ENCODE measurements at places on chromosomes 4 and X.

GRCh38 chr4:120809518-120809917, 113.0 kb downstream of the PRDM5 start:
- no peak for DNase-seq

DNA sequence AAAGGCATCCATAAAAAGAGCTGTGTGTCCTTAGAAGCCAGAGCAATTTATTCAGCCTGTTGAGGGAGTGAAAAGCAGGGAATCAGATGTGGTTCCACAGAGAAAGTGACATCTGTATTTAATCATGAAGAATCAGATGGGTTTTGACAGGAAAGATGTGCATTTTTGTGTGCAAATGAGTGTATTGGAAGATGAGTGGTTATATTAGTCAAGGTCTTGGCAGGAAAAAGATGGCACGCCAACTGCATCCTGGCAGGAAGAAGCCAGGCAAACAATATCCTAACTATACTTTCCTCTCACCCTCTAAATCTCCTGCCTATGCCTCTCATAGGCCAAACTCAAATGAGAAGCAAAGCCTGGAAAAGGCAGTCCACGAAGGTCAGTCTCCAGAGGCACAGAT, 59.1 kb downstream of the SCFD2 start:
- DNase-seq = no peak

- no peak for DNase-seq
Measured at GRCh38 chrX:124393659-124394058, 47.3 kb downstream of the SH2D1A start.

DNA sequence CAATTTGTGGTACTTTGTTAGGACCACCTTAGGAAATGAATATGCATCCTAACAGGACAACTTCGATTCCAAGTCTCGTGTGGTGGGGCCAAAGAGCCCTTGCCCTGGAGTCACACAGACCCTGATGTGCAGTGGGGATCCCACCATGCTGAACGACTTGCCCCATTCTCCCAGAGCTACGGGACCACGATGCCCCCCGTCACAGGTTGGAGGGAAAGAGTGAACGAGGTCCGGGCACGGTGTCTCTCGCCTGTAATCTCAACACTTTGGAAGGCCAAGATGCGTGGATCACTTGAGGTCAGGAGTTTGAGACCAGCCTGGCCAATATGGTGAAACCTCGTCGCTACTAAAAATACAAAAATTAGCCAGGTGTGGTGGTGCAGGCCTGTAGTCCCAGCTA, 14.4 kb upstream of the MSX1 start:
- DNase-seq = no peak

DNA sequence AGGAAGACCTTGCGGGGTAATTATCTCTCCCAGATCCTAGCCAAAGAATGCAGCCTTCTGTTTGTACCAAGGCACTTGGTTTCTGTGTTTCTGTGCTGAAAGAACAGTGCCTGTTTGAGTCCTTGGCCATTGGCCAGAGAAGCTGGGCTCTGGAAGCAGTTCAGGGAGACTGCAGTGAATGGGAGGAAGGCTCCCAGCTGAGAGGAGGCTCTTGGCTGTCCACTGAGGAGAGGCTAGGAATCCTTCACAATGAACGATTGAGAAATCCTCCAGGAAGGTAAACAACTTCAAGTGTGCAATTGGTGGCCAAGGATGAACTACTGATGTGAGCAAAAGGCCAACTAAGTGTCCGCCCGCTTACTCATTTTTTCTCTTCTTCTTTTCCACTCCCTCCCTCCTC, 61.3 kb downstream of the HS3ST1 start:
- DNase-seq = no peak

GRCh38 chr4:37872310-37872988, 18.4 kb upstream of the TBC1D1 start:
- DNase-seq = no peak

GRCh38 chrX:140860718-140861117, 141.7 kb upstream of the SPANXB1 start:
- no peak for DNase-seq

DNA sequence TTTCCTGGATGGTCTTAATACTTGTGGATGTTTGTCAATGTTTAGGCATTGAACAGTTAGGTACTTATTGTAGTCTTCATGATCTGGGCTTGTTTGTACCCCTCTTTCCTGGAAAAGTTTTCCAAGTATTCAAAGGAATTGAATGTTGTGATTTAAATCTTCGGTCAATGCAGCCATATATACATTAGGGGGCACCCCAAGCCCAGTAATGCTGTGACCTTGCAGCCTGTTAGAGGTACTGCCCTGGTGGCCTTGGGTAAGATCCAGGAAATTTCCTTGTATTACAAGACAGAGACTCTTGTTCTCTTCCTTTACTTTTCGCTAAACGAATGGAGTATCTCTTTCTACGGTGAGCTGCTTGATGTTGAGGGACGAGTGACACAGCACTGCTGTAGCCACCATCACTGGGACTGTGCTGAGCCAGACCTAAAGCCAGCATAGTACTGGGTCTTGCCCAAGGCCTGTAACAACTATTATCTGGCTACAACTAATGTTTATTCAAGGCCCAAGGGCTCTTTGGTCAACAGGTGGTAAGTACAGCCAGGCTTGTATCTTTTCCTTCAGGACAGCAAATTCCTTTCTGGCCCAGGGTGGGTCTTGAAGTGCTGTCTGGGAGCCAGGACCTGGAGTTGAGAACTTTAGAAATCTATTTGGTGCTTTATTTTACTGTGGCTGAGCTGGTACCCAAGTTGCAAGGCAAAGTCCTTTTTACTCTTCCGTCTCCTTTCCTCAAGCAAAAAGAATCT, 118.3 kb upstream of the ATOH1 start:
- no peak for DNase-seq

DNA sequence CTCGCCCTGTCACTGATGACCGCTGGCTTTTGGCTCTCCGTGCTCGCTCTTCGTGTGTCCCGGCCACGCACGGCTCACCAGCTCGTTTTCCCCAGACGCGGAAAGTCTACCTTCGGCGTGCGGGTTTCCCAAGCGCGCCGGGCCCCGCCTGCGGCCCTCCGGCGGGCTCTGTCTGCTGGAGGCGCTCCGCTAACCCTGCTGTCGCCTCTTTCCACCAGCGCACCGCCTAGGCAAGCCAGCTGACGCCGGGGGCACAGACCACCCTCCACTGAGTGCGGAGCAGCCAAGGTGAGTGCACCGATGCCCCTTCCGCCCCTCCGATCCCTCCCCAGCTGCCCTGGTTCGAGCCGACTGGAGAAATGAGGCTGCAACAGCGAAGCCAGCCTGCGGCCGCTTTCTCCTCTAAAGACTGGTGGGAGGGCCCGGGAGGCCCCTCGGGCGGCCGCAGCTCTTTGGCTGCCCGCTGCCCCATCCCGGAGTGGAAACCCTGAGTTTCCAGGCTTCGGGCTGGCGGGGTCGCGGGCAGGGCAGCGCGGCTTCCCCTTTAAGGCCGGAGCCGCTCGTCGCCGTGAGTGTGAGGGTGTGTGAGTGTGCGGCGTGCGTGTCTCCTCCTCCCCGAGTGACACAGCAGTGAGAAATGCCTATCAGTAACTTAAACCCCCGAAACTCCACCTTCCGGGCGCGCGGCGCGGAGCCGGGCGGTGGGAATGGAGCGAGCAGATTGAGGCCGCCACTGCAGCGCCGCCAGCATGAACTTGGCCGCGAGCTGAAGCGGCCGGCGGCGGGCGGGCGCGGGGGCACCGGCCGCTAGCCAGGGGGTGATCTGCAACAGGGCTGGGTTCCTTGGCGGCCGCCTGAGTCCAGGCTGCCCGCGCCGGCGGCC, at the start of gene MAMLD1:
Gene MAMLD1 (plus strand): TSS at position 719 of the 883 bp plus-strand sequence. CDS start 82,200 bp downstream, outside the sequence.
- DNase-seq = peak; percentile 63

DNA sequence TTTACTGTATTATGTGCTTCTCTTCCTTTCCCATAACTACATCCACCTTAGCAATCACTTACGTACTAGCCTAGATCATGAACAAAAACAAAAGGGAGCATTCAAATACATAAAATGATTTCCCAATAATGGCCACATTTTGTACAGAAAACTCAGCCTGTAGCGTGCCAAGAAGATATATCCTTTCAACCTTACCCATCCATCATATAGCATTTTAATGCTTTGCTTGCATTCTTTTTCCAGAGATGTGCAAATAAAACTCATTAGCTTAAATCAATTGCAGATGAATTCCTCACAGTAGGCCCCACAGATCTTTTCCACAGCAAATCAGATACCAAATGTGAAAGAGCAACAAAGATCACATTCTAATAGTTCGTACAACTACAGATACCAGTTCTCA, 20.8 kb downstream of the GRSF1 start:
- DNase-seq = no peak

DNA sequence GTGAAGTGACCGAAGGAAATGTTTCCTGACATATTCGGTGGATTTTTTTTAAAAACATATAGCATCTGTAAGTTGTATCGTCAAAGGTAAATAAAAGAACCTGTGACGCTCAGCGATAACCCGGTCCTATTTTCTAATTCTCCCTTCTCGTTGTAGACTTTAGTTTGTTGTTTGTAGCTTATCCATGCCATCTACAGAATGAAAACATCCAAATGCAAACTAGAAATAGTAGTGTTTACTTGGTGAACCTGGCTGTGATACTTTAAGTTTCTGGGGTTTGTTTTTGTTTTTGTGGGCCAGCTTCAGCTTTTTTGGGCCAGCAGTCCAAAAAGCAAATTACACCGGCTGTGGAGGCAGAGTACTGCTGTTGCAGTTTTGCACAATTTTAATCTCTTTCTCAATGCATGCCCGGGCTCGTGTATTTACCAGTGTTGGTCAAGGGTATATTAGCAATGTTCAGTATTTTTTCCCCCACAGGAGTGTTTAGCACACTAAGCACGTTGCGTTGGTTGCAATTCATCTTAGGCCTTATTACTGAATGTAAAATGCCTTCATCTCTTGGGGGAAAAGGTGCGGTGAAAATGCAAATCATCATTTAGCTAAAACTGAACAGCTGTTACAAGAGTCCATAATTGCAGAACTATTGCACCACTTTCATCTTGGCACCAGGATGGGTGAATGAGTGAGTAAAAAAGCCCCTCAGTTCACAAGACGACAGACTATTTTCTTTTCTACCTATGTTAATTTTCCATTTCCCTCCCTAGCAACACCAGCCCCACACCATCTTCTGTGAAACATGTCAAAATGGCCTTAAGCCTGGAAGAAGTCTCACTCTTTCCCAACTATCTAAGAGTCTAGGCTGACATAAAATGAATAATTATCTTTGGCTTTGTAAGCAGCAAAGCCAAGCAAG, 1.7 kb upstream of the CNOT6L start:
- peak; percentile 9 for DNase-seq

- no peak for DNase-seq
Measured at GRCh38 chrX:39705290-39705689, 392.5 kb downstream of the BCOR start.

DNA sequence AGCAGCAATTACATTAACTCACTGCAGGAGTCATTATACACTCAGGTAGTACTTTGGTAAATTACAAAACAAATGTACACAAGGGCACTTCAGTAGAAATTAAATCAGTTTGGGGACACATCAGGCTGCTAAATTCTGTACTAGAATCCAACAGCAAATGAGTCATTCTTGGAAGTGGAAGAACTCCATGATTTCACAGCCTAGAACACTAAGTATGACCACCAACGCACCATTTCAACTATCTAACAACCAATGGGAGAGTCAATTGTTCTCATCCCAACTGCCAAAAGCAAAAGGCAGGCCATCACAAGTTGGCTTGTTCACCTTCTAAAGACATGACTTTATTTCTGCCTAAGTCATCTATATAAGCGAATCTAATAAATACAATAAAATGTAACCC, 26.6 kb downstream of the PPM1K start:
- no peak for DNase-seq

- no peak for DNase-seq
Measured at GRCh38 chrX:110384490-110384889, 25.8 kb downstream of the RTL9 start.

DNA sequence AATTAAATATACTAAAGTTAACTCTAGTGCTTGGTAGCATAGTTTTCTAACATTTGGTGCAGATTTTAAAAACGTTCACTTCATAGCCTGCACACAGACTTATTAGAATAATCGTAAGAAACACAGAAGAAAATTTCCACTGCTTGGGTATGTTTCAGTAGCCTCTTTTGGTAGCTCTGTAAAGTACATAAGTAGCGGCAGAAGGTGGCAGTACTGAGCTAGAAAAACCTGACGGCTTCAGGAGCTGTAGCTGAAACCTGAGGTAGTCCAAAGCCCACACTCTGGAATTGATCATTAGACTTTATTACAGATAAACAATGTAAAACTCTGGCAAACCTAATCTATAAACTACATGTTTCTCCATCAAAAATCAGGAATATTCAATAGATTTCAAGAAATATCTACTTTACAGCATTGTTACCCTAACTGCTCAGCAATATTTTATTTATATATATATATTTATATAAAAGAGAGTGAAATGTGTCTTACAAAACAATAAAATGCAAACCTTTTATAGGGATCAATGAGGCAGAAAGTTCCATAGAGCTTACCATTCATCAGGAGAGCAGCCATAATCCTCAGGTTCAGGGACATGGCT, 88.2 kb downstream of the ATP8A1 start:
- DNase-seq = peak; percentile 64

DNA sequence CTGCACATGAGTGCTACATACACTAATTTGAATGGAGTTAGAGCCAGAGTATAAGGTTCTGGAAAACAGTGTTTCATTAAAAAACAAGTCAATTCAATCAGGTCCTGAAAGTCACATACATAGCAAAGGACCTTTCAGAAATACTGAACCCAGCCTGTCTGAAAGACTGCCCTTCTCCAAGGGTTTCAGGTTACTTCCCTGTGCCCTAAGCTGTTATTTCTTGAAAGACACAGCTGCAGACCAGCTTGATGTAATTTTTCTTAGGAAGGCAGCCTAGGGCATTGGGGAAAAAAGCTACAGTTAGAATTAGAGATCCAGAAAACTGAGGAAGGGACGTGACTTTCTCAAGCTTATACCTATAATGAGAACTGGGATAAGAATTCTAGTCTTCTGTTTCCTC, 155.9 kb upstream of the MAOA start:
- DNase-seq = no peak

- DNase-seq = no peak
Measured at GRCh38 chrX:15911734-15912550, 57.3 kb upstream of the AP1S2 start.

DNA sequence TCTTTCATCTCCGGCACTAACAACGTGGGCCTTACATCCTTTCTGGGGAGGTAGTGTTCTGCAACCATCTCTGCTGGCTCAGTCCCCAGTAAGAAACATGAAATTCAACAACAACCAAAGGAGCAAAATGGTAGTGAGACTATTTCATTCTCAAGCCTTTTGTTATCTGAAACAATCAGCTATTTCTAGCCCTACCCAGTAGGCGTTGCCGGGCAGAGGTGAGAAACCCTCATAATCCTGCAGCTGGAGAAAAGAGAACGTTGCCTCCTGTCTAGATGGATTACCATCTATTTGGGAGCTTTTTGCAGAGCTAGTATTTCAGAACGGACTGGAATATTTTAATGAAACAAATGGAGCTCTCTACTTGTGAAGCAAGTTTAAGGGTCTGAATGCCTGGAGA, 66.4 kb upstream of the GPR174 start:
- DNase-seq = no peak
